ENCODE measurements at places on chromosomes 1 and 21.
A peak's percentile ranks its signal among the peaks of the same experiment; 100 is the strongest.

- no peak overlapping the region for H3K4me3 ChIP-seq
- DNase-seq: no peak
- H3K4me1 ChIP-seq: no peaks in the 10 kb centered on the region
- no peak overlapping the region for H3K27ac ChIP-seq
- H3K36me3 ChIP-seq: no peaks in the 10 kb centered on the region
Measured at GRCh38 chr1:70571191-70571590, 160.1 kb downstream of the CTH start.

DNA sequence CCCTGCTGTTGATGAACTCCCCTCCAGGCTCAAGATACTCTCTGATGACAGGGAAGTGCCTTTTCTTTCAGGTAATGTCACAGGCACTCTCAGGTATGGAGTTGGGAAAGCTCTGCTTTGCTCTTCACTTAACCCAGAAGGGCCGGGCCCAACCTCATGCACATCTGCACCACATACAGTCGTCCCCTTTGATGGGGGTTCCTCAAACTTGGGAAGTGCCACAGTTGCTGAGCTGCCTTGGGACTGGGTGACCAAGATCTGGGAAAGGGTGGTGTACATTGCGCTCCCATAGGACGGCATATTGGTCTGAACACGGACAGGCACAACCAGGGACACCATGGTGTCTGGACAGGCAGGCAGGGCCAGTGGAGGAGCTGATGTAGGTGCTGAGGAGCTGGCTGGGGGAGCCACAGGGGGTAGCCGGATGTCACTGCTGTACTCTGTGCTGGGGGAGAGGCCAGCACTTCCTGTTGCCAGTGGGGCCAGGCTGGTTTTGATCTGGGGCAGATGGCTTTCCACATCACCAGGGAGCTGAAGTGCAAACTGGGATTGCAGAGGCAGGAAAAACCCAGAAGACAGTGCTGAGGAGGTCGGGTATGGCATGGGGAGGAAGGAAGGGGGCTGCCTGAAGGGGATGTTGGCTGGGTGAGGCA, 96.2 kb upstream of the EDN2 start:
- H3K4me1 ChIP-seq: peaks cover 32% of the 10 kb centered on the region
- H3K27ac ChIP-seq: peak overlapping the region; percentile 62
- H3K4me3 ChIP-seq: no peak overlapping the region
- no peaks in the 10 kb centered on the region for H3K36me3 ChIP-seq

DNA sequence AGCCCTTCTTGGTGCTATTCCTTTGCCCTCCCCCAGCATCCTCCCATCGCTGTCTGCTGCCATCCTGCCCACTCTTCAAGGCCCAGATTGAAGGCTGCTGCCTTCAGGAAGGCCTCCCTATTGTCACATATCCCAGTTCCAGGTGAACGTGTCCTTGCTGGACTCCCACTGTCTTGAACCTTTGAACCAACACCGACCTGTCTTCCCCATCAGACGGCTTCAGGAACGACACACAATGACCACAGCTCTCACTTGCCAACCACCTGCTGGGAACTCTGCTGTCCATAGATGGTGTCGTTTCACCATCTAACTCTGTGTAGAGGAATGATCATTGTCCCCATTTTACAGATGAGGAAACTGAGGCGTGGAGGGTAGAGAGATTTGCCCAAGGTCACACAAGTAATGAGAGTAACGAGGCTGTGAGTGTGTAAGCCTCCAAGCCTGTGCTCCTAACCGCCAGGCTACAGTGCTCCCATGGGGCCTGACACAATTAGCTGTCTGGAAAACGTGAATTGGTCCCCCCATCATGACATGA, 9.9 kb upstream of the PLEKHG5 start:
- peaks cover 11% of the 10 kb centered on the region for H3K4me1 ChIP-seq
- H3K27me3 ChIP-seq: peaks cover 12% of the 10 kb centered on the region
- no peaks in the 10 kb centered on the region for H3K36me3 ChIP-seq
- H3K4me3 ChIP-seq: no peak overlapping the region
- peak overlapping the region; percentile 1 for H3K27ac ChIP-seq
- DNase-seq: no peak

DNA sequence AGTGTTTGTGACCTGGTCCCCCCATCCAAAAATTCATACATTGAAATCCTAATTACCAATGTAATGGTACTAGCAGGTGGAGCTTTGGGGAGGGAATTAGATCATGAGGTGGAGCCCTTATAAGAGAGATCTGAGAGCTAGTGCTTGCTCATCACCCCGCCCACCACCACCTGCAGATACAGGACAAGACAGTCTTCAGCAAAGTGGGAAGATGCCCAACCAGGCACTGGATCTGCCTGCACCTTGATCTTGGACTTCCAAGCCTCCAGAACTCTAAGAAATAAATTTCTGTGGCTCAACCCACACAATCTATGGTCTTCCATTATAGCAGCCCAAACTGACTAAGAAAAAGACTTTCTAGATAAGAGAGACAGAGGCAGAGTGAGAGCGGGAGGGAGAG, 343.4 kb downstream of the LRRIQ3 start:
- no peak overlapping the region for H3K4me3 ChIP-seq
- no peak overlapping the region for H3K27ac ChIP-seq
- H3K4me1 ChIP-seq: no peaks in the 10 kb centered on the region
- no peaks in the 10 kb centered on the region for H3K27me3 ChIP-seq
- no peak for DNase-seq

DNA sequence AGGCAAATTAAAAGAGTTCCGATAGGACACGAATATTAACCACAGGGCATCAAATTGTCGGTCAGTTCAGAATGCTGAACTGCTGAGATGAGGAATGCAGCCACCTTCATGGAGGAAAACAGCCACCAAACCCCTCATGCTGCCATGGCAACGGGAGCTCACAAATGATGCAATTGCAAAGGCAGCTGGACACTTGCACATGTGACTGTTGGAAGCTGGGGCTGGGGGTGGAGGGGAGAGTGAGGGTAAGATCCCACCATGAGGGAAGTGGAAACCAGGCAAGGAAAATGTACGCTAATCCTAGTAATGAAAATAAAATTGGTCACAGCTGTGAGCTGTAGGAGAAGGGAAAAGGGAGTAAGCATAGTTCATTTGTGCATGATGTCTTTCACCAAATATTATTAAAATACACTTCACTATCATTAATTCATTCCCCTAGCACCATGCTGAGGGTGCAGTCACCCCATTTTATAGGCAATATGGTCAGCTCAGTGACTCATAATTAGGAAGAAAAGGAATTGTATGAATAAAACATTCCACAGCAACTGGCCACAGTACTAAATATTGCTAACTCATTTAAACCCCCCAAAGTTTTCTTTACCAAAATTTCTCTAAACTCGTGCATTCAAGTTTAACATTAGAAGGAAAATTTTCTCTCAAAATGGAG, 15.3 kb downstream of the BECN2 start:
- H3K4me1 ChIP-seq: no peaks in the 10 kb centered on the region
- no peaks in the 10 kb centered on the region for H3K36me3 ChIP-seq
- H3K27ac ChIP-seq: no peak overlapping the region

GRCh38 chr1:94125551-94126514, 4.9 kb upstream of the ABCA4 start:
- no peak overlapping the region for H3K27ac ChIP-seq
- H3K27me3 ChIP-seq: peaks cover 17% of the 10 kb centered on the region
- DNase-seq: no peak
- H3K4me3 ChIP-seq: no peak overlapping the region
- H3K4me1 ChIP-seq: no peaks in the 10 kb centered on the region
- no peaks in the 10 kb centered on the region for H3K36me3 ChIP-seq

DNA sequence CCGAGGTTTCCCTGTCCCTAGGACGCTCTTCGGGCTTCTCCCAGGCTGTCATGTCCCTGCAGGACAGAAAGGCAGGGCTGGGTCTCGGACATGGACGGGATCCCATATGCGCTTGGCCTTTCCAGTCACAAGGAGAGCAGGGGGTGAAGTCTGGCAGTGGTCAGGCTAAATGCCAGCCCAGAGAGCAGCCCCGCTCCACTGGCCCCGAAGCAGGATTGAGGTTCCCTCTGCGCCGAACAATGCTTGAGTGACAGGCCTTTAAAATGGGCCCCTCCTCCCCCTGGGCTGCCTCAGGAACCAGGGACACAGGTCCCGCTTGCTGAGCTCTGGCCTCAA, 12.7 kb downstream of the DRAXIN start:
- peaks cover 2% of the 10 kb centered on the region for H3K36me3 ChIP-seq
- peaks cover 16% of the 10 kb centered on the region for H3K4me1 ChIP-seq
- no peak for DNase-seq
- no peak overlapping the region for H3K4me3 ChIP-seq
- no peak overlapping the region for H3K27ac ChIP-seq
- H3K27me3 ChIP-seq: peaks cover 17% of the 10 kb centered on the region

GRCh38 chr1:56531624-56532349, 47.6 kb downstream of the PLPP3 start:
- H3K4me1 ChIP-seq: no peaks in the 10 kb centered on the region
- peaks cover 6% of the 10 kb centered on the region for H3K27me3 ChIP-seq
- H3K27ac ChIP-seq: no peak overlapping the region
- H3K36me3 ChIP-seq: no peaks in the 10 kb centered on the region

DNA sequence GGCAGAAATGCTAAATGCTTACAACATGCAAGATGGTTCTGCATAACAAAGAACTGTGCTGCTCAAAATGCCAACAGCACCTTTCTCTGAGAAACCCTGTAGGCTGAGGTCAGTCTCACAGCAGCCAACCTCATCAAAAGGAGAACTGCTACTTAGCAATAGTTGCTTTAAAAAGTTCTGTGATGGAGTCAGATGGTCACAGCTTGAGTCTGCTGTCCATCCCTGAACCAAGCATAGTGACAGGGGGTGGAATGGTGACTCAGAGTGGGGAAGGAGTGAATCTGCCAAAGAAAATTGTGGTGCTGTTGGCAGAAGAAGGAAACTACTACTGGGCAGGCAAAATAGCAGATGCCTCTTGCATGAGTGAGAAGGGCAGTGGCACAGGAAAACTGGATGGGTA, 106.0 kb upstream of the FAM78B start:
- H3K27ac ChIP-seq: no peak overlapping the region
- DNase-seq: no peak
- no peaks in the 10 kb centered on the region for H3K36me3 ChIP-seq
- H3K4me1 ChIP-seq: no peaks in the 10 kb centered on the region

DNA sequence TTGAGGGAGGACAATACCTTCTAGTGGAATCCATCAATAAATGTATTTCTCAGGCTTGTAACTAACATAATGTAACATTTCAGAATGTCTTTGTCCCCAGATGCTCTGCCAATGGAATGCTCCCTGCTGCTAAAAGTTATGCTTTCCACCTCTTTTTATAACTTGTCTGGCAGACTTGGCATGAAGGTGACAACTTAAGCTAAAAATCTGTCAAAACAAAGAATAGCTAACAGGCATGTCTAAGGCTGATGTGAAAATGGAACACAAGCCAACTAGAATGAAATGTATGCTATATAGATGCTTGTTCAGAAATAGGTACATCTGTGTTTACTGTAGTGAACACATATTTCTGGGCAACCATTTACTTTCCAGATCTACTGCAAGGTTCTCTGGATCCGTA, 467.9 kb downstream of the MRPL39 start:
- H3K4me1 ChIP-seq: no peaks in the 10 kb centered on the region
- no peak for DNase-seq
- H3K27ac ChIP-seq: no peak overlapping the region

GRCh38 chr21:29737186-29737585, 202.6 kb downstream of the GRIK1 start:
- no peaks in the 10 kb centered on the region for H3K4me1 ChIP-seq
- H3K4me3 ChIP-seq: no peak overlapping the region
- DNase-seq: no peak
- H3K36me3 ChIP-seq: no peaks in the 10 kb centered on the region

- no peak for DNase-seq
- H3K4me3 ChIP-seq: no peak overlapping the region
- H3K27ac ChIP-seq: no peak overlapping the region
- no peaks in the 10 kb centered on the region for H3K36me3 ChIP-seq
Measured at GRCh38 chr21:35366394-35367080, 317.4 kb upstream of the RUNX1 start.

GRCh38 chr1:18773753-18774152, 85.7 kb downstream of the TAS1R2 start:
- H3K4me3 ChIP-seq: no peak overlapping the region
- no peak for DNase-seq
- no peaks in the 10 kb centered on the region for H3K4me1 ChIP-seq

DNA sequence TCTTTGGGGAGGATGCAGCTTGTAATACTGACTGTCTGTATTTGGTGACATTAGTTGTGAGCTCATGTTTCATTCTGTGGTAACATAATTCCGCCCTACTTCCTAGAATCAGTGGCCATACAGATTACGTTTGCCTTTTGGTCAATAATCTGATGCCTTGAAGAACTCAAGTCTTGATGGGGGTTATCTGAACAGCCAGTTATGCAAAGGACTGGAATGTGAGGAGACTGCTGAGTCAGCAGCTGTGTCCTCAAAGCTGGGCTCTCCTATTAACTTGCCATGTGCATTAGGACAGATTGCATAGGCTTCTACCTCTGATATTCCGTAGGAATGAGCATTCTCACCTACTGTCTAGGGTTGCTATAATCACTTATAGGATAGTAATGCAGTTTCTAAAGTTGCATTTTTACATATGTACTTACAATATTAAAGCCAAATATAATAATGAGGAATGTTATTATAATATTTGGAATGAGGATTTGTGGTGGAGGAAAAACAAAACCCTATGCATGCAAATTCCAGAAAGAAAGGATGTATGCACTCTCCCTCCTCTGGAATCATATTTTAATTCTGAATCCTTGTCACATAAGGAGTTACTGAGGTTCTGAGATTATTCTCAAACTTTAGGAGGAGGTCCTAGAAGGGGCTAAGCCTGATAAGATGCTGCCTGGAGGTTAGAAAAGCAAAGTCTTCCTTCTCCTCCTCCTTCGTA, 116.0 kb downstream of the NOS1AP start:
- H3K36me3 ChIP-seq: no peaks in the 10 kb centered on the region
- H3K4me3 ChIP-seq: no peak overlapping the region
- no peaks in the 10 kb centered on the region for H3K4me1 ChIP-seq
- H3K27ac ChIP-seq: no peak overlapping the region
- DNase-seq: no peak

GRCh38 chr1:110258734-110259133, 48.6 kb downstream of the KCNC4 start:
- no peak overlapping the region for H3K4me3 ChIP-seq
- no peak for DNase-seq

DNA sequence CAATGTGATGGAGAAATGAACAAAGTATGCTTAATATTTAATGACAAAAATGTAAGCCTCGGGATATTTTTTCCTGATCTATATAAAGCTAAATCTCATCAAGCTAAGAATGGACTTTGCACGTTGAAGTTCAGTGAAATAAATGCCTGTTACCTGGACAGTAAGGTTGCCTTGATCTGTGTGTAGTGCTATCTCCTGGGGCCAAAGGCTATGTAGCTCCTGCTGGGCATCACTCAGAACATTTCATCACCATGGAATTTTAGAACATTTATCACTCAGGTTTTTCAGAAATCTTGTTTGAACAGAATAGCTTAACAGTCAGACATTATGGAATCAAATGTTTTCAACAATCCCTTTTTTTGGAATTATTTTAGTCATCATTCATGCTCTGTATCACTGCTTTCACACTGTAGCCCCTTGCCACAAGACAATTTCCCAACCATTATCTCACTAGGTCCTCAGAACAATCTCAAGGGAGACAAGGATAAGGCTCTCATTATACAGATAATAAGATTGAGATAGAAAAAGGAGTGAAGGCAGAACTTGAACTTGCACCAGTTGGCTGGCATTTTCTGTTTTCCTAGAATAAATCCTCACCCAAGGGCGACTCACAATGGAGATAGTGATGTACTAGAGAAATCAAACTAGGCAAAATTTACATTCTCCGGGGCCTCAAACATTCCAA, 3.7 kb downstream of the OR10J1 start:
- no peaks in the 10 kb centered on the region for H3K4me1 ChIP-seq
- no peaks in the 10 kb centered on the region for H3K27me3 ChIP-seq
- no peak overlapping the region for H3K4me3 ChIP-seq
- H3K36me3 ChIP-seq: no peaks in the 10 kb centered on the region

Measured in activated CD8-positive, alpha-beta T cell treated with anti-CD3 and anti-CD28 coated beads, Interleukin-2, amount 10 ng/mL, durations not matched to agents 7 days and 5 days (primary cell).